ENCODE measurements at places on chromosomes 1 and 21. TPM values are rescaled to one million over a fixed set of nuclear protein-coding genes. Genes with fewer than 3 reads are reported as not detected.

- DNase-seq, result no peak
These were observed 11.7 kb downstream of the QSOX1 start for GRCh38 chr1:180166436-180166800.

DPT gene
- polyA plus RNA-seq, result 77.0 TPM

DNA sequence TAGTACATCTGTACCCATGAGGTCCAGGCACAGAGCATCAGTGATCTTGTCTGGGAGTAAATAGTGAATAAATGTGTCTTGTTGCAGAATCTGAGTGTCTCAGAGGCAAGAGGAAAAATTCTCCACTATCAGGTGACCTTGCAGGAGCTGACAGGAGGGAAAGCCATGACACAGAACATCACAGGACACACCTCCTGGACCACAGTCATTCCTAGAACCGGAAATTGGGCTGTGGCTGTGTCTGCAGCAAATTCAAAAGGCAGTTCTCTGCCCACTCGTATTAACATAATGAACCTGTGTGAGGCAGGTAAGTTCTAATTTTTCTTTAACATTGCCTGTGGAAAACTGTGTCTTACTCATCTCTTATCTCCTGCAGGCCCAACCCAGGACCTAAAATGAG, 43.1 kb downstream of the IL12RB2 start:
- no peak for DNase-seq

PROX1 gene
- polyA plus RNA-seq, result 14.6 TPM

- DNase-seq, result no peak
These were observed 109.2 kb upstream of the RAB4A start for GRCh38 chr1:229161740-229162139.

NCF2 gene
- 1.4 TPM for polyA plus RNA-seq

DNA sequence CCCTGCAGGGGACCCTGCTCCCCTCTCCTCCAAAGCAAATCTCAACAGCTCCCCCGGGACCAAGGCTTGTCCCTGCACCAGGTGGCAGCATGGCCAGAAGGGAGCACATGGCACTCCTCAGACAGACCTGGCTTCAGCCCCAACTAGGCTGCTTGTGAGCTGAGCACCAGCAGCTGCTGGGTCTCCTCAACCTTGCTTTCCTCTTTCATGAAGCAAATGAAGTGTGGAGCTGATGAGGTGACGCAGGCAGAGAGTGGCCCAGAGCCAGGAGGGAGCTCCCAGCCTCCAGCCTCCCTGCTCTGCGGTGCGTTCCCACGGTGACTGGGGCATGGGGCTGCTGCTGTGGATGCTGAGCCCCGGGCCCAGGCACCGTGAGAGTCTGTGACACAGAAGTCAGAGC, 34.0 kb downstream of the MEGF6 start:
- no peak for DNase-seq

GRCh38 chr1:10386761-10387676, 11.8 kb upstream of the PGD start:
- DNase-seq, result no peak

DNA sequence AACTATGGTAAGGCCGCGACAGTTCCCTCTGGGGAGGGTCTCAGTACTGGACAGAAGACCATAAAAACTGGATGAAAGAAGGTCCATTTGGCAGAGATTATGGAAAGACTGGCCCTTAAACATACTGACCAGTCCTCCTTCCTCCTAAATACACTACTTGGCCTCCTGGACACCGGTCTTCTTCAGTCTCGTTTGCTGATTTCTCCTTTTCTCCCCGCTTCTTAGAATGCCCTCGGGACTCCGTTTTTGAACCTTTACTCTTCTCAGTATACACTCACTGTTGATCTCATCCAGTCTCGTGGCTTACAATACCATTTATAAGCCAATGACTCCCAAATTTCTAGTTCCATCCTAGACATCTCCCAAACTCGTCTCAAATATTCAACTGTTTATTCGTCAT, 694 bp upstream of the MRPL9 start:
- DNase-seq, result no peak

DNA sequence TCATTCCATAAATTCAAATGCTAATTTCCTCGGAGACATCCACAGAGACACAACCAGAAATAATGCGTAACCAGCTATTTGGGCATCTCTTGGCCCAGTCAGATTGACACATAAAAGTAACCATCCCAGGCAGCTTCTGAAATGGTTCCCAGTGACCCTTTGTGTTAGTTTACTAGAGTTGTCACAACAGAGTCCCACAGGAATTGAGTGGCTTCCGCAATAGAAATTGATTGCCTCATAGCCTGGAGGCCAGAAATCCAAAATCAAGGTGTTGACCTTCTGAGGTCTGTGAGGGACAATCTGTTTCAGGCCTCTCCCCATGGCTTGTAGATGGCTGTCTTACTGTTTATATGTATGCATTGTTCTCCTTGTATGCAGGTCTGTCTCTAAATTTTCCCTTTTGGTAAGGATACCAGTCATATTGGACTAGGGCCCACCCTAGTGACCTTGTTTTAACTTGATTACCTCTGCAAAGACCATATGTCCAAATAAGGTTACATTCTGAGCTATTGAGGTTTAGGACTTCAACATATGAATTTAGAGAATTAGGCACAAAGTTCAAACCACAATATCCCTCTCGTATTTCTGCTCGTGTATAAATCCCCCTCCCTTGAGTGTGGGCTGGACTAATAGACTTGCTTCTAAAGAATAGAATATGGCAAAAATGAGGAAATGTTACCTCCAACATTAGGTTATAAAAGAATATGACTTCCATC, 78.2 kb upstream of the FGGY start:
- DNase-seq, result no peak

- peak; percentile 83 for DNase-seq
These were observed 6.7 kb downstream of the LMO4 start for GRCh38 chr1:87335175-87335884.

PLA2G2D gene
- polyA plus RNA-seq, result not detected

DNA sequence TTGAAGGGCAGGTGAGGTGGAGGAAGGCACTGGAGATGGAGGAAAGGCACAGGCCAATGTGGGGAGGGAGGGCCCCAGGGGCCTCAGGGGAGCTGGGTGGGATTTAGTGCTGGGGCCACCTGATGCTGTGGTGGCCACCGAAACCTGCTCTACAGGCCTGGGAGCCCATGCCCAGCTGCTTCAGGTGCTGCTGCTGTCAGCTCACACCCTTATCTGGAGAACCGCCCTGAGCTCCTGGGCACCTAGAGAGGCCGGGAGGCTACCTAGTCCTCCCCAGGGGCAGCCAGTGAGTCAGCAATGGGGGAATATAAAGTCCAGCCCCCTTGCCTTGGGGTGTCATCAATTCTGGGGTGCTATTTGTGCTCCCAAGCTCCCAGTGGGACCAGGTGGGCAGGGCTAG, 12.2 kb downstream of the FAM131C start:
- no peak for DNase-seq

- DNase-seq, result no peak
These were observed 36.3 kb upstream of the PAXBP1 start for GRCh38 chr21:32807717-32808380.

DNA sequence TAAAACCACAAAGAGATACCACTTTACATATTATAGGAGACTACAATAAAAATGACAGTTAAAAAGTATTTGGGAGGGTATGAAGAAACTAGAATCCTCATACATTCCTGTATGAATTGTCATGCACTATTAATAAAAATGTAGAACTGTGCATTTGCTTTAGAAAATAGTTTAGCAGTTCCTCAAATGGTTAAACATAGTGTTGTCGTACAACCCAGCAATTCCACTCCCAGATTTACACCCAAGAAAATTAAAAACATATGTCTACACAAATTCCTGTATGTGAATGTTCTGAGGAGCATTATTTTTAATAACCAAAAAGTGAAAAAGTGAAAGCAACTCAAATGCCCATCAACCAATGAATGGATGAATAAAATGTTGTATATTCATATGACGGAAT, 23.1 kb upstream of the PDE4B start:
- DNase-seq, result no peak

FCRL1 gene
- polyA plus RNA-seq, result not detected

PLEKHN1 gene
- polyA plus RNA-seq, result 0.14 TPM

SIM2 gene
- polyA plus RNA-seq, result not detected

PRAMEF11 gene
- polyA plus RNA-seq, result not detected

LYPD8 gene
- not detected for polyA plus RNA-seq

GRCh38 chr1:37989361-37989930, 376 bp downstream of the SF3A3 start:
- DNase-seq, result peak; percentile 45

SLC35F3 gene
- polyA plus RNA-seq, result not detected

- DNase-seq, result no peak
These were observed 4.5 kb downstream of the DNAJB4 start for GRCh38 chr1:78009276-78009675.

CNR2 gene
- not detected for polyA plus RNA-seq

- DNase-seq, result no peak
These were observed 125.0 kb downstream of the GPR52 start for GRCh38 chr1:174572771-174573170.

GRCh38 chr1:24418898-24419628, 3.5 kb downstream of the NIPAL3 start:
- DNase-seq, result no peak

DNA sequence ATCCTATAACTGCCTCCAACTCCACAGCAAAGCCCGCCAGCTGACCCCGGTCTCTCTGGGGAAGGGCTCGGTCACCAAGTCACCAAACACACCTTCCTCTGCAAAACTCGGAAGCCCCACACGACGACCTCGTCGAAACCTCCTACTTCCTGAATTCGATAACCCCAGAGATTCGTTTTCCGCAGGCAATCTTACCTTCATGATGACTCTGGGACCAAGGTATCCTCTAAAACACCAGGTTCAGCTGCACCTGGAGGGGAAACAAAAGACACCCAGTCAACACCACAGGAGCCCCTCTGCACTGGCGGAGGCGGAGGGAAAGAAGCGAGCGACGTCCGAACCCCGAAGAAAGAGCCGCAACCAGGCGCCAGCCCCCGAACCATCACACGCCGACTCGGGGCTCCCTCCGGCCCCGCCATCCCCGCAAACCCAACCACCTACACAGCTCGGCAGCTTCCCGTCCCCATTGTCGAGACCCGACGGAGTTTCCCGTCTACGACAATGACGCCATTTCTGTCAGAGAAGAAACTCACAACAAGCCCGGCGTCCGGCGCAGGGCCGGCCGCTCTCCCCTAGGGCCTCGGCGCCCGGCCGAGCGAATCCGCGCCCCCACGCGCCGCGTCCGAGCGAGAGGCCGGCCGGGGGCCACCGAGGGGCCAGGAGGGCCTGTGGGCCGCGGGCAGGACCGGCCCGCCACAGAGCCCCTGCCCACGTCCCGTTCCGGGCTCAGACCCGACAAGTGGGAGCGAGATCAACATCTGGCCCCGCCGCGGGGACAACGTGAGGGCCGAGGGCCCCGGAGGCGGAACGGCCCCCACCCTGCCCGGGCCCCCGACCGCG, 1.0 kb downstream of the ARID4B start:
- peak; percentile 73 for DNase-seq

DNA sequence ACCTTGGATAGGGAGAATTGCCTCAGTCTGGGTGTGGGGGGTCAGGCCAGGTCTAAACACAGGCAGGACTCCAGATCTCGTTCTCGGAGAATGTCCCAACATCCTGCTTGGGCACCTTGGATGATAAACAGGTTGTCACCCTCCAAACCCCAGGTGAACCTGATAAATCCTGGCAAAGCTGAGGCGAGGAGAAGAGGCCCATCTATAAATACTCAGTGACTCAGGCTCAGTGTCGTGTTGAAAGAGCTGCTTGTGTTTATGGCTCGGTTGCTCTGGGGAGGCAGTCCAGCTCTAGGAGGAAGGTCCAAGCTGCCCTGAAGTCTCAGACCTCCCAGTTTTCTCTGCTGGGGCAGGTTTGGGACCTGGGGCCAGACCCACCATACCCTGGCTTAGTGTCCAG, 15.8 kb upstream of the TRIM63 start:
- peak; percentile 22 for DNase-seq

GRCh38 chr1:236603991-236604904, at the start of gene HEATR1:
TSS of gene HEATR1 (minus strand) at chr1:236604516. CDS start at chr1:236604095, 421 bp downstream.
- peak; percentile 97 for DNase-seq

DNA sequence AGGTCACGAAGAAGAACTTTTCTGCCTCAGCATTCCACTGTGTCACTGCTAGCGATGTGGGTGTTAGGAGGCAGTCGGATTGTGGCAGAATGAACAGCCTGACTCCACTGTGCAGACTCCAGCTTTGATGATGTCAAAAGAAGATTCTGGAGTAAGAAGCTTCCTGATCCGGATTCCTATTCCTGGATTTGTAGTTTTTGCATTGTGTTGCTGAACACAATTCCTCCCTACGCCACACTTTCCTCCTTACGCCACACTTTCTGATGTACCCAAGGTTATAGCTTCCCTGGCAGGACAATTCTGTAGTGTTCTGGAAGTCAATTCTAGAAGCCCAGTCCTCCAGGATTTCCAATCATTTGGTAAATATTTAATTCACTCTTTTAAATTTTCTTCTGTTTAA, 665.2 kb upstream of the ADGRL2 start:
- no peak for DNase-seq

HENMT1 gene
- polyA plus RNA-seq, result 1.7 TPM

DNA sequence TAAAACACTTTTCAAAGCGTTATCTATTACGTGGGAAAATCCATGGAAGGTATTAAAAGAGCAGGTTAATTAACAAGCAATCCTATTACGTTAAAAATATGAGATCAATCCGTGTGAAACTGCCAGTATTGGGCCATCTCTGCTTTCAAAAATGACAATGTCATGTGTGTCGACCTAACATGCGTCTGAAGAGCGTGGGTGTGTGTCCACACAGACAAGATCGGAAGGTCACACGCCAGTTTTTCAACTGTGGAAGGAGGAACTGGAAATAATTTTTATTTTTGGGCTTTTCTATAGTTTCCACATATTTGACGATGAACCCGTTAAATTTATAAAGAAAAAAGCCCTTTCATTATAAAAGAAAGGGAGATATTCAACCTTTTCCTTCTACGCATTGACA, 17.6 kb upstream of the ALDH4A1 start:
- no peak for DNase-seq

DNA sequence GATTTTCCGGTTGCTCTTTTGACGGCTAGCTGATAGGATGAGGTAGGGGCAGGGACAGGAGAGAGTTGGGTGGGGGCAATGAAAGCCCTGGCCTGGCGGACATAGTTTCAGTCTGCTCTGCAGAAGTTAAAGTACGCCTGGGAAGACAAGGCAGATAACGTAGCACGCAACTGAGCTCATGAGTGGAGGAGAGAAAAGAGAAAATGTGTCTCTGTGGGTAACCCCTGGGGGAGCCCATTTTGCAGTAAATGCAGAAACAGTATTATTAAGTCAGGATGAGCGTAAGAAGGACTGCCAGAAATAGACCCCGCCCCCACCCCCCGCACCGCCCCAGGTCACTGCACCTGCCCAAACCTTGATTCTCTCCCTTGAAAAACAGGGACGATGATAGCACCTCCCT, 51.7 kb upstream of the TARBP1 start:
- DNase-seq, result no peak

- DNase-seq, result no peak
These were observed 8.9 kb upstream of the VPS13D start for GRCh38 chr1:12220890-12221289.

OR2M3 gene
- not detected for polyA plus RNA-seq
